ENCODE measurements at places on chromosomes 7 and 10.

- DNase-seq: no peak
Measured at GRCh38 chr10:129779126-129780111, 184.7 kb downstream of the EBF3 start.

DNA sequence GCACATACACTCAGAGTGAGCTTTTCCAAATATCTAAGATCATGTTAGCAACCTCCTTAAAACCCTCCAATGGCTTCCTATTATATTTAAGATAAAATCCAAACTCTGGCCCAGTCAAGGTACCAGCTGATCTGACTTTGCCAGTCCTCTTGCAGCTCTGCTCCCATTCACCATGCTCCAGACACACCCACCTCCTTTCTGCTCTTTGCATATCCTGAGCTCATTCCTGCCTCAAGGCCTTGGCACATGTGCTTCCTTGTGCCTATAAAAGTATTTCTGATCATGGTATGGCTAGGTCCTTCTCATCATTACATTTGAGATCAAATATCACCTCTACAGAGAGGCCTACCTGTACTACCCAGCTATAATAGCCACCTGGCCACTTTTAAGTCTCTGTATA lies 27.5 kb downstream of the XPNPEP1 start:
- DNase-seq: no peak

DNA sequence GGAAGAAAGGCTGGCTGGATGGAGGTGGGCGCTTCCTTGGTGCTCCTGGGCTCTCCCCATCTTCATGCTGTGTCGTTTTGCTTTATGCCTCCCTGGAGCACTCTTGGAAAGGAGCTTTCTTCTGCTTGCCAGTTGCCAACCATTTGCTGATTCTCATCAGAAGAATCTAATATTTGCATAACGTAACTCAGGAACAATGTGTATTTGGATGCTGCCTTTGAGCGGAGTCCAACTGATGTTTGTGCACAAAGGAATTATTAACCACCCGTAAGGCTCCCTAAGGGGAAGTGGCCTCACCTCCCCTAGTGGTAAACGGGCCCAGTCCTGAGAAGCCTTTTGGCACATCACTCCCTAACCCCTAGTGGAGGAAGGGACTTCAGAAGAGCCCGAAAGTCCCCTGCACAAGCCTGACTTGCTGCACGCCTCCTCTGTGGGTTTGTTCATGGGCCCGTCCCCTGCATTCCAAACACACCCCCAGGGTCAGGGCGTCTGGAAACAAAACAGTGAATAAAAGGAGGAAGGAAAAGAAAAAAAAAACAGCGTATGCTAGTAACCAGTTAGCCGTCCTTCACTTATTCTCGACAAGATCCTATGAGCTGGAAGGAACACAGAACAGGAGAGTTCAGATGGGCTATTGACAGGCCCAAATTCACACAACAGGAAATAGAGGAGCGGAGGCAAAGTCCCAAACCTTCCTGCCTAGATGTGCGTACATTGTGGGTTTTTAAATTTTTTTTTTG lies 602.2 kb downstream of the LRMDA start:
- DNase-seq: peak; percentile 15

- no peak for DNase-seq
Measured at GRCh38 chr7:34026481-34027190, 121.3 kb downstream of the BMPER start.

DNA sequence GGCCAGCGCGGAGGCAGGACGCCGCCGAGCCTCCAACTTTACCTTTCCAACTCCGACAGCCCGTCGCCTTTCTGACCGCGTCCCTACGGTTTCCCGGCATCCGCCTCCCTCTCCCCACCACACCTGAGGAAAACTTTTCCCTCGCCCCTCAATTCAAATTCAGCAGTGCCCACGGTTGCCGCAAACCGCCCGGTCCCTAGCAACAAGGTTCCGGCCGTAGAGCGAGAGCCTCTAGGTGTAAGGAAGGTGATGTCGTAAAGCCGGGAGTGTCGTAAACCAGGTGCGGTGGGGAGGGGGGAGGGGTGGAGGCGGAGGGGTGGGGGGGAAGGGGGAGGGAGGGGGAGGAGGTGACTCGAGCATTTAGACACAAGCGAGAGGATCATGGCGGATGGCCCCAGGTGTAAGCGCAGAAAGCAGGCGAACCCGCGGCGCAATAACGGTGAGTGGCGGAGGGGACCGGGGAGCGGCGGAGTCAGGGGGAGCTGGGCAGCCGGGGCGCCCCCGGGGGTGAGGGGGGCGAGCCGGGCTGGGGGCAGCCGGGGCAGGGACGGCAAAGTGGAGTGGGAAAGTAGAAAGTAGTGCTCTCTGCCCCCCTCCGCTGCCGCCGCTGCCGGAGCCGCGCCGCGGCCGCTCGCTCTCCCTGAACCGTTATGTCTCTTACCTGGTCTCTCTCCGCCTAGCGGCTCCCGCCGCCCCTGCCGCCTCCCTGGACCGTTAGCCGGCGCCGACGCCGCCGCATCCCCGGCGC lies at the start of gene ZEB1:
ZEB1 (plus strand) TSS at position 363 of the 748 bp plus-strand sequence; CDS start at position 382, 19 bp downstream.
- peak; percentile 92 for DNase-seq

- peak; percentile 28 for DNase-seq
Measured at GRCh38 chr7:138755842-138756590, 41.8 kb upstream of the TMEM213 start.

DNA sequence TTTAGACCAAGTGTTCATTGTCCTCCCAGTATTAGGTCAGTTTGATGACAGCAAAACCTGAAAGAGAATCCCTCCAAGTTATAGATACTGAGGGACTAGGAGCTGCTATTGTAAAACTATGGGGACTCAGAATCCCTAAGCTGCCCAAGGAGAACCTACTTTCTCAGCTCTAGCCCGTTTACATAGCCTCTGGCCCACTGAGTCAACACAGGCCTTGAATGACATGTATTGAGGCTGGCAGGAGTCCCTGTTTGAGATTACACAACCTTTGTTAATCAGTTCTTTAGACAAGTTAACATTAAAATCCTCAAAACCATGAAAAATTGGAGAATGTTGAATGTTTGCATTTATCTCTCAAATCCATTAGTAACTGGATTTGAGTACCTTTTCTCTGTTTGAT lies 1079.0 kb downstream of the KCNMA1 start:
- DNase-seq: peak; percentile 91

- no peak for DNase-seq
Measured at GRCh38 chr10:104546756-104547155, 94.3 kb upstream of the SORCS3 start.

DNA sequence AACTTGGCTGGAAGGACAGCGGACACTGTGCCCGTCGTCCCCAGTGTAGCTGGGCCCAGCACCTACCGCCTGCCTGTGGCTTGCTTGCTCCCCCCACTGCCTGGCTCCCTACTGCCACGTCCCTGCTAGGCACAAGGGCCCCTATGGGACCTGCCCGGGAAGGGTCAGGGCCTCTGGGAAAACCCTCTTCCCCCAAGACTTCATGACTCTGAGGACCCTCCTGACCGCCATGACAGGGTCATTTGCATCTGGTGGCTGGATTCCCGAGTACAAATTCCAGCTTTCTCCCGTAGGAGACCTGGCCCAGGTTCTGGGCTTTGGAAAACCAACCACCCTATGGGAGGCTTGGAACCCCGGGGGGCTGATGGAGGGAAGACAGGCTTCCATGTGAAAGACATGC lies 1.4 kb upstream of the MMD2 start:
- no peak for DNase-seq

- no peak for DNase-seq
Measured at GRCh38 chr10:133236401-133237240, 1.0 kb upstream of the VENTX start.

DNA sequence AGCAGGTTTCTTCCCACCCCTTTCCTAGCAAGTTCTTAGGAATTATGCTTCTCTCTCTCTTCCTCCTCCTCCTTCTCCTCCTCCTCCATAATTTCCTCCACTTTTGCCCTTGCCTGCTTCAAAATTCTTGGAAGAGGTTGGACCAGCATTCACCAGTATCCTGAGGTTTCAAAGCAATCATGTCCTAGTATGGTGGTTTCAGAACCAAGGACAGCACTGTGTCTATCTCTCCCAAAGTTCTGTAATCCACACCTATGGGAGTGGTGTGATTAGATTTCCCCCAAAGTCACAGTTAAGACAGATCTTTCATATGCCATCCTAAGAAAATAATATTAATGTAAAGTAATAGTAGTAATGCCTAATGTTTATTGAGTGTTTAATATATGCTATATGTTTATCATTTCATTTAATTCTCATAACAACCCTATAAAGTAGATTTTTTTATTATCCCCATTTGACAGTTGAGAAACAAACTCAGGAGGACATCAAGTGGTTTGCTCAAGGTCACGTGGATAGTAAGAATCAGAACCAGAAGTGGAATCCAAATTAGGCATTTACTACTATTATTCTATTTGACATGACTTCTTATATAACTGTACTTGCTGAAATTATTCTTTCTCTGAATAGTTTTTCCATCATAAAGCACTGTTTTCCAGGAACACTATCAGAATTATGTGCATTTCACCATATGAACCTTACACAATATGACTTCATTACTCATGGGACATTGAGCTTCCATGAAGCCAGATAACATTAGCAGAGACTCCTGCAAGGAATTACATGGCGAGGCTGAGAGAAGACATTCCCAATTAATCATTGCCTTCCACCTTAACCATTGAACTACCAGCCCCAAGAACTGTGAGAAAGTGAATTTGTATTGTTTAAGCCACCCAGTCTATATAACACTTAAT lies 91.4 kb downstream of the IPMK start:
- DNase-seq: peak; percentile 29

DNA sequence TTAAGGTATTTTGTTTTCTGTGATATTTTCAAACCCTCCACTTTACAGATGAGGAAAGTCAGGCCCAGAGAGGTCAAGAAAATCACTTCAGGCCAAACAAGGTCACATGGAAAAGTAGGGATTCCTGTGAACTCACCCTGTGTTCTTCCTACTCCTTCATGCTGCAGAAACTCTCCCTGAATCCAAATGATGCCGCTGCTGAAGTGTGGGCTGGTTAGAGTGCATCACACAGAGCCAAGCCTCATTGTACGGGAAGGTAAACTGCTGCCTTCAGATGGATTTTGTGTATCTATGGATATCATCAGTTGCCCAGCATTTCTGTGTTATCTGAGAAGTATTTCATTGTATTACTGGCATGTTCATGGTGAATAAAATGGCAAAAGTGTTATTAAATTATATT lies 75.4 kb downstream of the NRG3 start:
- DNase-seq: no peak

GRCh38 chr7:96266015-96266414 lies 55.9 kb downstream of the SLC25A13 start:
- DNase-seq: no peak

DNA sequence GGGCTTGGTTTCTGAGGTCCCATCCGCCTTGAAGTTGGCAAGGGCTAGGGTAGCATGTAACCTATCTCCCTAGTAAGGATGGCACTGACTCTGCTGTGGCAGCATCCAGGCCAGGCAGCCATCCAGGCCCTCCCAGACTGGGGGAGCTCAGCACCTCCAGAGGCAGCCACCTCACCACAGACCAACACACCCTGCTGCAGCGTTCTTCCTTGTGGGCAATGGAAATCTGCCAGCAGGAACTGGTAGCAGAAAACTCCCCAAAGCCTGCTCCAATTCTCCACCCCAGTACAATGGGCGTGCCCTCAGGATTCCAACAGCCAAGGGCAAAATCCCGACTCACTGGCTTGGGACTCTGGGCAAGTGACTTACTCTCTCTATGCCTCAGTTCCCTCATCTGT lies 27.5 kb downstream of the DLG5 start:
- DNase-seq: peak; percentile 47

DNA sequence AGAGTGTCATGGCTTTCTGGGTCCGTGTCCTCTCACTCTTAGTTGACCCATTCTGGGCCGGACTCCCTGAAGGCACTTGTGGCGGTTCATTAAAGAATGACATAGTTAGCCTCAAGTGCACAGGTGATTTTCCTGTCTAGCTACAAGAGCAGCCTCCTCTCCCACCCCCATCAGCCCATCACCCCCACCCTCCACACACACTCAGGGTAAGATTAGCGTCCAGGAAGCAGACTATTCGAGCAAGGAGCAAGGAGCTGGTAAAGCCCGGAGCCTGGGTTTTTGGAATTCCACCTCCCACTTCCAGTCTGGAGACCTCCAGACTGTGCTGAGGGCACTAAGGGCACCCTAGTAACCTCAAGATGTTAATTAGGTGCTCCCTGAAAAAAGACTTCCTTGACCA lies 39.5 kb downstream of the TACR2 start:
- no peak for DNase-seq

- no peak for DNase-seq
Measured at GRCh38 chr7:39721345-39721744, 98.0 kb downstream of the RALA start.

- DNase-seq: no peak
Measured at GRCh38 chr10:29546773-29547313, 87.9 kb downstream of the SVIL start.

- DNase-seq: no peak
Measured at GRCh38 chr7:129790136-129790535, 162.6 kb downstream of the UBE2H start.

DNA sequence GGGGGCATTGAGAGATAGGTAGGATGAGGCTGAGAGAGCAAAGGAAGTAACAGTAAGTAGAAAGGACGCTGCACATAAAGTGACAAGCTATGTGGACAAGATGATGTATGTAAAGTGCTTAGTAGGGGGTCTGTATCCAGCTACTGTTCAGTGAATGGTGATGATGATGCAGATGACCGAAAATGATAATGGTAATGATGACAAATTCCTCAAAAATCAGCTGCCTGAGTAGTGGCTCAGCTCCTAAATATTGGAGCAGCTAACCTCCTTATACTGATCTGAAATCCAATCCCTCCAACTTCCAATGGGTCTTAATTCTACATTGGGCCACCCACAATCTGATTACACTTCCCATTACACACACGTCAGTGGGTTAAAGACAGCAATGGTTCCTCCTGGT lies 27.1 kb upstream of the KCNMA1 start:
- DNase-seq: no peak

DNA sequence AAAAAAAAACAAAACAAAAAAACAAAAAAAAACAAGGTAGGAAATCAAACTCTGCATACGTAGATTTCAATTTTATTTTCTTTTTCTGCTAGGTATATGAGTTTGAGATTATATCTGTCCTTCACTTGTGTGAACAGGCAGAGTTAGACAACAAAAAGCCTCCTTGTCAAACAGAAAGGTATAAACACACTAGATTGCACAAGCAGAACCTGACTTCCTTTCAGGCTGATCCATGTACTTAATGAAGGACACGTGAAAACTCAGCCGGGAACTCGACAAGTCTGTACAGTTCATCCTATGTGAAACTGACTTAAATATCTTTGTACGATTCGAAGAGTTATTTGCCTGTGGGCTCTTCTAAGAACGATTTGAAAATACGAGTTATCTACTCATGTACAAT lies 254.1 kb downstream of the ARL4A start:
- peak; percentile 12 for DNase-seq

- DNase-seq: no peak
Measured at GRCh38 chr10:129873351-129873750, 90.7 kb downstream of the EBF3 start.

DNA sequence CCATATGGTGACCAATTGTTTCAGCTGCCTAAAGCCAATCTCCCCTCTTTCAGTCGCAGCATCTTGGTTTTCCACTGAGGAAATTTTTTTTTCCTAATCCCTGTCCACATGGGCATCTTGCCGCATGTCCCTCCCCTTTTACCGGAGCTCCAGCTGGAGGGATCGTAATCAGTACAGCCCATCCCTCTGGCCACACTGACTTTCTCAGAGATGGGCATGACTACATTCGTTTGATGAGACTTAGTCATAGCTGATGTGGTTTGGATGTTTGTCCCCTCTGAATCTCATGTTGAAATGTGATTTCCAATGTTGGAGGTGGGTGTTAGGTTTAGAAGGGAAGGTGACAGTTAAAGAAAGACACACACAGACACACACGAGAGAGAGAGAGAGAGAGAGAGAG lies 186.8 kb upstream of the CXCL12 start:
- peak; percentile 33 for DNase-seq

Measured in iris pigment epithelial cell (primary cell).